Type B pancreatic cell (in vitro differentiated cells): ENCODE measurements at places on chromosomes 5 and 9.
A peak's percentile ranks its signal among the peaks of the same experiment; 100 is the strongest.

GRCh38 chr5:83097689-83098231, 20.4 kb downstream of the XRCC4 start:
- DNase-seq = no peak

DNA sequence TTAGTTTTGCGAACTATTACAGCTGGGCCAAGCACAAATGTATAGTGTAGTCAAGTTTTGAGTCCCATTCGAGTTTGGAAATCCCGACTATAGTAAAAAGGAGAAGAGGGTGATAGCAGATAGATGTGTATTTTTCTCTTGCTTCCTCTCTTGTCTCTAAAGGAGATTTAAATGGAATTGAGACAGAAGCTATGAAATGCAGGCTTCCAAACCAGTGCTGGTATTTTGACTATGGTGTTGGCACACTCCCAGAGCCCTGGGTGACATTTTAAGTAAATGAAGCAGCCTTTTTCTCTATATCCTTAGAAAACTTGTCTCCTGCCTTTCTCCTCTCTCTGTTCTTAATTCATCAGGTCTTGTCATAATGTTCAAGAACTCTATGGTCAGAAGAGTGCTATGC, 17.7 kb upstream of the AUH start:
- DNase-seq = no peak

- DNase-seq = no peak
These were observed 119.1 kb downstream of the VAV2 start for GRCh38 chr9:133873009-133873408.

- DNase-seq = no peak
These were observed 581.7 kb upstream of the RIOK2 start for GRCh38 chr5:97764700-97765099.

GRCh38 chr5:88660947-88661805, 221.8 kb downstream of the MEF2C start:
- DNase-seq = peak; percentile 87

- no peak for DNase-seq
These were observed 14.8 kb downstream of the NDST1 start for GRCh38 chr5:150522504-150523414.

GRCh38 chr9:35738186-35738585, 5.7 kb downstream of the CREB3 start:
- no peak for DNase-seq

DNA sequence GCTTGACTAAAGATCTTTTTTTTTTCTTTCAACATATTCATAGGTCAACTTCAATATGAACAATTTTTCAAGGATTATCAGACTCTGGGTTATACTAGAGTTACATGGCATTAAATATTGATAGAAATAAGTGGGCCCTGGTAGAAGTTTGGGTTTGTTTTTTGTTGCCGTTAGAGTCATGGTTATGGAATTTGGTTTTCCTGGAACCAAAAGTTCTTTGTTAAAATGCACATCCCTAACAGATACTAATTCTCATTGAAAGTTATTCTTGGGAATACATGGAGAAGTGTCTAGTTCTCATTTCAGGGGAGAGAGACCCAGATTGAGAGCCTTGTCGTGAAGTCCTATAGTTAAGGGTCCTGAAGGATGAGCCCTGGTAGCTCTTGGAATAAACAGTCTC, 124.9 kb downstream of the FGF1 start:
- DNase-seq = no peak

DNA sequence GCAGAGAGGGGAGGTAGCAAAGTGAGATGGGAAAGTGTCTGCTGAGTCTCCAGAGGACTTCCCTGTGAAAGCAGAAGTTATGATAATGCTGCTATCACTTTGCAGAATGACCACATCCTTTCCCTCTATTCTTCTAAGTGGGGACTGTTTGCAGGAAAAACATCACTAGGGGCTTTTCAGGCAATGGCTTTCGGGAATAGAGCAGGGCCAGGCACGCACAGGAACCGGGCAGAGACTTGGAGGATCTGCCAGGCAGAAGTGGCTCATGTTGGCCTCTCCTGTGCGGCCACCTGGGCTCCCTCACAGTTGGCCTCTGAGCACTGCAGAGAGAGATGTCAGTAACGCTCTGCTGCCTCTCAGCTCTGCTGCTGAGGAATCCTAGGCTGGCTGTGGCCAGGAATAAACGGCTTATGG, 214.7 kb downstream of the MAST4 start:
- DNase-seq = no peak

GRCh38 chr5:180102636-180103035, 31.1 kb upstream of the RNF130 start:
- no peak for DNase-seq

- no peak for DNase-seq
These were observed 497.7 kb downstream of the BRINP1 start for GRCh38 chr9:118871531-118871930.

DNA sequence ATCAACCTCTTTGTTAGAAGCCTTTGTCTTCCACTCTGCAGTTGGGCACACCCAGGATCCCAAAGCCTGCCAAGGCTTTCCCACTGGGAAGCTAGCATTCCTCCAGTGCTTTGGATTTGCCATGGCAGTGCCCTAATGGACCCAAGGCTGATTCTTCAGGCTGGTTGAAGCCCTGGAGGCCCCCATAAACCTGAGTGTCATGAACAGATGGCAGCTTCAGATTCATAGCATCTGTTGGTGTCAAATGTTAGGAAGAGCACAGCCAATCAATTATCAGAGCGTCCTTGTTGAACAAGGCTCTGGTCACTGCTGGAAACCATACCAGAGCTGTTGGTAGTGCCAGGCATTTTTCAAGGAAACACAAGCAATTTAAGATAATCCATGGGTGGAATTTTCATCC, 241.1 kb upstream of the KLF4 start:
- DNase-seq = no peak

GRCh38 chr5:95440825-95441224, 49.7 kb downstream of the FAM81B start:
- no peak for DNase-seq

- DNase-seq = no peak
These were observed 20.1 kb downstream of the MSANTD3 start for GRCh38 chr9:100447041-100447440.
